ENCODE measurements at places on chromosomes 4 and X. TPM values are rescaled to one million over a fixed set of nuclear protein-coding genes. Genes with fewer than 3 reads are reported as not detected.

DNA sequence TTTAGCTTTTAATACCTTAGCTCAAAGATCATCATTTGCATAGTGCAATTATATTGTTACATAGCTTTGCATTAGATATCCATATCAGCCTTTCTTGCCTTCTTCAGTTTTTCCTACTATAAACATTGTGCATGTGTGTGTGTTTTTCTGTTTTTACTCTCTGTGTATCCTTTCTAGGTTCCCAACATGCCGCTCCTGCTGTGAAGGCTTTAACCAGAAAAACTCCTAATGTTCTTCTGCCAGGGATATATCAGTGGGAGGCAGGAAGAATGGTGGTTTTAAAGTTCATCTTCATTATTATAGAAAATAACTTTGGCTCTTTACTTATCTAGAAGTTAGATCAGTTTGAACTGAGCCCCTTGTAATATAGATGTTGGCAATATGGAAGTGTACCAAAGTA, 61.2 kb downstream of the CPE start:
- DNase-seq = no peak

The ZNF674 gene
- 2.6 TPM for total RNA-seq

GRCh38 chr4:184850431-184851199, 24.8 kb upstream of the ACSL1 start:
- DNase-seq = no peak

DNA sequence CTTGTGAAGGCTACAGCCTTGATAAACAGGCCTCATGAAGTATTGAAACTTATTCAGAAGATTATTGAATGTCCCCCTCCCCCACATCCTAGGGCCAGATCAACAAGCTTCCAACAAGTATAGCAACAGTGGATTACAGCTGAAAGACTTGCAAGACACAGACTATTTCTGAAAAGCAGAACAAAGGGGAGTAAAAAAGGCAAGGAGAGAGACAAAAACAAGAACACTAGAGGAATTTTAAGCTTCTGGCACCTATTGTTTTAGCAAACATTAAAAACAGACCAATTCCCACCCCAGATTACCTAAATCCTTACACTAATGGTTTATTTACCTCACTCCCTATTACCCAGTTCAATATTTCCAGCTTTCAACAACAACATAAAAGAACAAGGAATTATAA, 446.3 kb upstream of the FSTL5 start:
- DNase-seq = no peak

The TCEAL7 gene
- total RNA-seq = not detected

The HS3ST1 gene
- 53.5 TPM for total RNA-seq

DNA sequence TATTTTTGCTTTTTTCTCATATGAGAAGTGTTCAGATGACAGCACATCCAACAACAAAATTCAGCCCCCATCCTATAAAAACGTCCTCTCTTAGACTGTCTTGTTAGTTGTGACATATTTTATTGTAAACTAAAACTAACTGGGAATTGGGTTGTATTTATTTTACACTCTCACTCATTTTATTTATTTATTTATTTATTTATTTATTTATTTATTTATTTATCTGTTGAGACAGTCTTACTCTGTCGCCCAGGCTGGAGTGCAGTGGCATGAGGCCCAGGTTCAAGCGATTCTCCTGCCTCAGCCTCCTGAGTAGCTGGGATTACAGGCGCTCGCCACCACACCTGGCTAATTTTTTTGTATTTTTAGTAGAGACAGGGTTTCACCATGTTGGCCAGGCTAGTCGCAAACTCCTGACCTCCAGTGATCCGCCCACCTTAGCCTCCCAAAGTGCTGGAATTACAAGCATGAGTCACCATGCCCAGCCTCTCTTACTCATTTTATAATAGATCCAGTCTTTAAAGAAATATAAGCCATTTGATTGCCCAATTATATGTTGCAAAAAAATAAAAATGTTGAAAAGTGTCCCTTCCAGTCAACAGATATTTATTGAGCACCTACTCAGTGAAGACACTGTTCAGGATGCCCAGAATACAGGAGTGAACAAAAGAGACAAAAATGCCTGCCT, 44.6 kb downstream of the PALLD start:
- peak; percentile 15 for DNase-seq

- DNase-seq = no peak
Measured at GRCh38 chrX:15749642-15750610, 11.9 kb downstream of the CA5B start.

DNA sequence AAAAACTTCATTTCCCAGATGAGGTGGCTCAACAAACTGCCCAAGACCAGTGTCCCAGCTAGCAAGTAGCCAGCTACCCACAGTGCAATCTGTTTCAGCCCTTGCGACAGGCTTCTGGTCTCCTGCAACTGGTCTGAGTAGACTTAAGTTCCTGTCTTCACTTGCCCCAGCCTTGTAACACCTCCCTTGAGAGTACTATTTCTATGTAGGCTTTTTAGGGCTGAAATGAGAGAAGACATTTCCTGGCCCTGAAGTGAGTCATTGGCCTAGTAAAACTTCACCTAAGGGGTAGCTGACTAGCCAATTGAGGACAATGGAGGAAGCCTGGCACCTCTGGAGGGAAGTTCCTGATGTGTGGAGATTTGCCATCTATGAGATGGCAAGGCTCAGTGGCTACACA, 80.1 kb upstream of the STIM2 start:
- no peak for DNase-seq

DNA sequence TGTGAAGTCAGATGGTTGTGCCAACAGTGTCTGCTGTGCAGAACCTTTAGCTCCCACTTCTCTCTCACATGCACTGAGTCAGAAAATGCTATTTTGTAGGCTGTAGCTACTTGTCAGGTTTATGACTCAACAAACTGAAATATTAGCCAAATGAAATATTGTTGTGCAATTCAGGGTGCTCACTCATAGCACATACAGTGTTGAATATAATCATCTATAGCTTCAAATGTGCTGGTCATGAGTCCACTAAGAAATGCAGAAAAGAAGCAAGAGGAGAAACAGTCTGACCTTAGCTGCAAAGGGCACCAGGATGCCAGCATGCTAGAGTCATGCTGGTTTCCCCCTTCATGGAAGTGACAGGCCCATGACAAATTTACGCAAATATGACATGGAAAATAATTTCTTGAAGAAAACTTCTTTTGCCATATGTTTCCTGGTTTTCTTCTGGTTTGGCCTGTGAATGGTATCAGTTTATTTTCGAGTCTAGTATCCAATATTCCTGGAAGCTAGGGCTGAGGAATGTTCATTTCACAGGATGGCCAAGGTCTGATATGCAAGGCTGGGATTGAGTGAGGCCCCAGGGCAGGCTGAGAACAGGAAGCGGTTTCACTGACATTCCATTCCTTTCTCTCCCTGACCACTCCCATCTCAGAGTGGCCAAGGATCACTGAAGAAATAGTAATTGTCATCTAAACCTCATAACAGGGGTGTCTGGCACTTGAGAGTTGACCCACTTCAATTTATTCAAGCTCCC, 10.3 kb upstream of the CXCL2 start:
- peak; percentile 82 for DNase-seq

GRCh38 chr4:179989975-179990374, 2253.2 kb upstream of the TENM3 start:
- DNase-seq = no peak

The UGT2B11 gene
- not detected for total RNA-seq

GRCh38 chr4:39083164-39083563, 21.1 kb downstream of the KLHL5 start:
- no peak for DNase-seq

DNA sequence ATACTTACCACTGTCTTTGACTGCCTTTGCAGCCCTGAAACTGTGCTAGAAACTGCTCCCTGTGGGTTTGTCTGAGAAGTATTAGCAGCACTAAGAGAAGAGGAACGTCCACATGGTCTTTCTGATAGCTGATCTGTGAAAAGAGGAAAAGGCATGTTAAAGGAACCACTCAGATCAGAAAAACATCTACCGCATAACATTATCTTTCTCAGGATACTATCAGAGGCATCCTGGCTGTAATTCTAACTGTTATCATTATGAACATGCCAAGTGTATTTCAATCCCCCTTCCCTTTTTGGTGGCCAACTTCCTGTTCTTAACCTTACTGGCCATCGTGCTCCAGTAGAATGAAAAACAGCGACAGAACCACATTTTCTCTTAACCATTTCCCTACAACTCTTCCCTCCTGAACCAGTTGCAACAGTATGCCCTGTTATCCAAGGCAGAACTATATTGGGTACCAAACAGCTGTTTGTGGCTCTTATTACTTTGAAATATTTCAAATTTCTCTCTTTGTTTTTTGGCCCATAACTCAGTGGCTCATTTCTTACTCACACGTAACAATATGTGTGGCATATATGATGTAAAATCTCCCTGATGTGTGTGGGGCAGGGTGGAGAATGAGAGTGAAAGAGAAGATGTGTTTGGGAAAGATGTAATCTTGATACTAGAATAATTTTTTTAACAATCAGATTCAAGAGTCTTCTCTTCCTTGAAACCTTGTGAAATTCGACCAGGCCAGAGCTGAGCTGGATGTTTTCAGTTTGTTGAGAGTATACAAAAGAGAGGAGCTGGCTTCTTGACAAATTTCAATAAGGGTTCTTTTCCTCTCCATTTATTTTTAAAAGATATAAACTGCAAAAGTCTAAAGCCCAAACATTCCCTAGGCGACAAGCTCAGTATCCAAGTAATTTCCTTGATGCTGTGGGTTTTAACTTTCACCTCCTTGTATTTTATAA, 35.2 kb downstream of the ARHGEF6 start:
- no peak for DNase-seq

The MSX1 gene
- total RNA-seq = 0.03 TPM

The KDR gene
- not detected for total RNA-seq

DNA sequence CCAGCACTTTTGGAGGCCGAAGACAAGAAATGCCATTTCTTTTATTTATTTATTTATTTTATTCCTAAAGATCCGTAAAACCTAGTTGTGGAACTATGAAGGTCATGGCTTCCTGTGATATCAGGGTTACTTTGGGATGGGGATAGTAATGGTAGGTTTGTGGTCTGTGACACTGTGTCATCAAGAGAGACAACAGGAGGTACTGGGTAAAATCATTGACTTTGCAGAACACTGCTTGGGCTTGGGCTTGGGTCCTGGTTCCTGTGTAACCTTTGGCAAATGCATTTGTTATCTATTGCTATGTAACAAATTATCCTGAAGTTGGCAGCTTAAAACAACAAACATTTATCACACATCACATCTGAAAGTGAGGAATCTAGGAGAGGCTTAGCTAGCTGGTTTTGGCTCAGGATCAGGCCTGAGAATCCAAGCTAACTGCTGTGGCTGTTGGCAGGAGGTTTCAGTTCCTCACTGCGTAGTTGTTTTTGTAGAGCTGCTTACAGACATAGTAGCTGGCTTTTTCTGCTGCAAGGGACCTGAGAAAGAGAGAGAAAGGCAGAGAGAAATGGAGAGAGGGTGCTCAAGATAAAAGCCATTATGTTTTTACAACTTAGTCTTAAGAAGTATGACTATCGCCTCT, 576.4 kb upstream of the SLIT2 start:
- DNase-seq = no peak

The COL25A1 gene
- not detected for total RNA-seq

- DNase-seq = no peak
Measured at GRCh38 chr4:71211748-71212147, 127.1 kb upstream of the SLC4A4 start.

The NAP1L2 gene
- total RNA-seq = not detected

DNA sequence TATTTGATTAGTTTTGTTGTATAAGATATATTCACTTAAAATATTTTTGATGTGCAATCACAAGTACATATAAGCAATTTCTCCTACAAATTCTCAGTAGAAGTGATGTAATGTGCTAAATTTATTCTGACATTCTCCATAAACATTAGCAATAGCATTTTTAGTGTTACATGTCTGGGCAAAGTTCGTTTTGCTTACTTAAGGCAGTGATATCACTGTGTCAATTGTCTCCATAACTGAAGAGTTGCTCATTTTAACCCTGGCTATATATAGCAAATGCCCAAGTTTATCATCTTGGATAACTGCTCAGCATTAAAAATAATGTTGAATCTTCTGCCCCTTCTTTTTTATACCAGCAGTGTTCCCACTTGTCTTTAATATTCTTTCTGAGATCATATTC, 340.0 kb upstream of the NDST4 start:
- DNase-seq = no peak

DNA sequence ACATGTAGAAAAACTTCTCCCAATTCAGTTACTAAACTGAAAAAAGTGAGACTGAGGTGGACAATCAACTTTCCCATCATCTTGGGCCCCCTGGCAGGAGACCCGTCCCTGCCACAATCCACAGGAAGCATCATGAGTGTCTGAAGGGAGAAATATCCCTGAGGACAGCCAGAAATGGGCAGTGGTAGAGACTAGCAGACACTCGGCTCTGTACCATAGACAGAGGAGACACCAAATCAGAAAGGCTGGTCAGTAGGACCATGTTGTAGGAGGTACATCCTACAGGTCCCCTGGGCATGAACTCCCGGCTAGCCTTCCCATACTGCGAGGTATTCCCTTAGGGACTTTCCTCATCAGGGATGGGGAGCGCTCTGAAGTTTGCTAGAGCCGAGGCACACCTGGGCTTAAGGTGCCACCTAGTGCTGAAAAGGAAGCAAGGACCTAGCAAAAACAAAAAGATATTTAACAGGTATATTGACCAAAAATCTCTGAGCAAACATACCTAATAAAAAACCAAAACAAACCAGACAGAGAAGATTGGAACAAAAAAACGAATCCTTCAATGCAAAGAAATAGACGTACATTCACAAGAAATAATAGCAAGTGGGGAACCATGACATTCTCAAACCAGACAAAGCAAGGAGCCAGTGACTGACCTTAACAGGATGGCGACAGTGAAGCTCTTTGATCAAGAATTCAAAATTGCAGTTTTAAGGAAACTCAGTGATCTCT, 55.6 kb downstream of the HAUS3 start:
- DNase-seq = peak; percentile 64

- no peak for DNase-seq
Measured at GRCh38 chr4:142447009-142447408, 399.1 kb downstream of the INPP4B start.

- DNase-seq = no peak
Measured at GRCh38 chrX:103791228-103791627, 14.6 kb downstream of the PLP1 start.

DNA sequence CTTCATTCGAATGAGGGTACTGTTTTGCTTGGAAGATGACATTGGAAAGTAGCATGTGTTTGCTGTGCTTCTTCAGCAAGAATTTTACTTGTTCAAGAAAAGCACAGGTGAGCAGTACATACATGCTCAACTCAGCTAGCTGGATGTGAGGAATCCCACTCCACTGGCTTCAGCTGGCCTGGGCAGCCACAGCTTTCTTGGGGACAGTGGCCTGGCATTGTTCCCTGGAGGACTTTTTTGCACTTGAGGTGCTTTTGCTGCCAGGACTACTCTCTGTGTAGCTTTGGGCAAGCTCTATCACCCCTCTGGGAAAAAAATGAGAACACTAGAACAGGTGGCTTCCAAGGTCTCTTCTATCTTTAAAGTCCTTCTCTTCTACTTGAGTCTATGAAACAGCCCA, 184.3 kb downstream of the LDB2 start:
- DNase-seq = no peak

- no peak for DNase-seq
Measured at GRCh38 chrX:1134976-1135375, 77.5 kb downstream of the CRLF2 start.

- no peak for DNase-seq
Measured at GRCh38 chr4:10299601-10300000, 157.6 kb downstream of the ZNF518B start.
